NCI-H1417 treated with DMSO at 0.1 percent for 48 hours (cell line): ENCODE measurements at places on chromosomes 4 and X.

DNA sequence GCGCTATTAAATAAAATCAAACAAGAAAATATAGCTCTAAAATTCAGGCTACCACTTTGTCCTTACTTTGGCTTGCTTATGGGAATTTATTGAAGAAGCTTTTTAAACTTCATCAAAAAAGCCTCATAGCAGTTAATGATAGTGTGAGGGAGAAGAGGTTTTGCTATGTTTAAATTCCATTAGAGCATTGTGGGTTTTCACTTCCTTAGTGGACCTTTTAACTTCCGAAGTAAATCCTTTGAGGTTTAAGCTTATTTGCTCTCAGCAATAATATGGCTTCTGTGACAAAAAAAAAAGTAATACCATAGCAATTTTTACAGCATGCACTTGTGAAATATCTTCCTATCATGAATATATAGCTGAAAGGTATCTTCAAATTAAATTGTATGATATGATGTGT is 120.2 kb upstream of the NDST4 start:
- DNase-seq: no peak

DNA sequence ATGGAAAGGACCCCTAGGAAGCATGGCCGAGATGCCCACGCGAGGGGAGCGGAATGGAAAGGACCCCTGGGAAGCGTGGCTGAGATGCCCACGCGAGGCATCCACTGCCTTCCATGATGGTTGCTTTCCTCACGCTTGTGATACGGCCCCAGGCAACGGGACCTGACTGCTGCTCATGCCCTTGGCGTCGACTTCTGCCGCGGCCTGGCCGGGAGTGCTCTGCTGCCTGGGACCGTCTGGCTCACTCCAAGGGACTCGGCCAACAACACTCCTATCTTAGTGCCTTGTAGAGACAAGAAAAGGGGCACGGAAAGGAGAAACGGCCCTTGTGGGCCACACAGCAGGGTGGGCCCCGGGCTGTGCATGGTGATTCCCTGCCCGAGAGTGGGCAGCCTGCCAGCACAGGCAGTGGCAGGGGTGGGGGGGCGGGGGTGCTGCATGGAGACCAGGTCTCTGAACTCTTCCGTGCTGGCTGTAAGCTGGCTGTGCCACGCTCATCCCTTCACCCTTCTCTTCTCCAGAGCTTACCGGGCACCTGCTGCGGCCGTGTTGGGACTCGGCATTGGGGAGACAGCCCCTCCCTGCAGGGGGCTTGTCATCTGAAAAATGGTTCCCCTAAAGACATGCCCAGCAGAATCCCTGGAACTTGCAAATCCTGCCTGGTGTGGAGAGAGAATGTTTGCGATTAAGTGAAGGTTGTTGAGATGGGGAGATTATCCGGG is 38.6 kb upstream of the HMX1 start:
- DNase-seq: no peak

DNA sequence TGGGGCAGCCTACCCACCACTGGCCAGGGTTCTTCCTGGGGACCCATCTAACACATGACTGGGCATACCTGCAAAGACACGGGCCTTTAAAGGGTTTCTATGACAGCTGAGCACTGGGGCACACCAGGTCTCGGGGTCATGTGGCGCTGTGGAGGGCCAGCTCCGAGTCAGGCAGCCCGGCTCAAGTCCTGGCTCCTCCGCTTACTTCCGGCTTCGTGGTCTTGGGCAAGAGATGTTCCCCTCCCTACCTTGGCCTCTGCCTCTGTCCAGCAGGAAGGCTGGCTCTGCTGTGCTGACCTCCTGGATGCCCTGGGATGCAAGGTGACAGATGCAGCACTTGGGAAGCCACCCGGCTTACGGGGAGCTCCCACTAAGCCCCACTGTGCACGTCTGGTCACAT is 37.6 kb downstream of the HTRA3 start:
- no peak for DNase-seq

- DNase-seq: no peak
These were observed at the start of gene ARHGAP4 for GRCh38 chrX:153925739-153926551. Gene ARHGAP4, minus strand, starts transcription at chrX:153926264. Its CDS starts 62 bp downstream, at chrX:153926202.

DNA sequence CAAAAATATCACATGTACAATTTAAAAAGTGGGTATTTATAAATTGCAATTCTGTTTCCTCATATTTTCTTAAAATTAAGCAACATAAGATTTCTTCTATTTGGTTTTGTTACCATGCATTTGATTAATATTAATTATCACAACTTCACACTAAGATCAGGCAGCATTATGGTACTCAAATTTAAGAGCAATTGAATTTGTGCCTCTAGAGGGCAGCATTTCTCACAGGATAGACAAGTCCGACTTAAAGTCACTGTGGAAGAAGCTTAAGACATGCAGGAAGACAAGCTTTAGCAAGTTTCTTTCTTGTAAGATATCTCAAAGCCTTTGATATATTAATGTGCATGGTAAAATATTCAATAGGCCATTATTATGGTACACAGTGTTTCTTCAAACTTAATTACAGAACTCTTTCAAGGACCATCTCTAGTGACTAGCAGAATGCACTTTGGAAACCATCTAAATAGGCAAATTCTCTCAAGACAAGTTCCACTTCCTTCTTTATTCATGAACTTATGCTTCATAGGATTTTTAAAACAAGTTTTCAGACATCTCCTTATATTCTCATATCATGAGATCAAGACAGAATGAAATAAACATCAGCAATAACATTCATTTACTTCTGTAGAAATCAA is 35.0 kb downstream of the FBXW7 start:
- peak; percentile 23 for DNase-seq

GRCh38 chr4:55560096-55560495 is 13.4 kb upstream of the CLOCK start:
- no peak for DNase-seq

GRCh38 chrX:37361596-37361995 is 12.4 kb downstream of the PRRG1 start:
- no peak for DNase-seq

- DNase-seq: no peak
These were observed 34.6 kb downstream of the PPP2R2C start for GRCh38 chr4:6437826-6438238.

DNA sequence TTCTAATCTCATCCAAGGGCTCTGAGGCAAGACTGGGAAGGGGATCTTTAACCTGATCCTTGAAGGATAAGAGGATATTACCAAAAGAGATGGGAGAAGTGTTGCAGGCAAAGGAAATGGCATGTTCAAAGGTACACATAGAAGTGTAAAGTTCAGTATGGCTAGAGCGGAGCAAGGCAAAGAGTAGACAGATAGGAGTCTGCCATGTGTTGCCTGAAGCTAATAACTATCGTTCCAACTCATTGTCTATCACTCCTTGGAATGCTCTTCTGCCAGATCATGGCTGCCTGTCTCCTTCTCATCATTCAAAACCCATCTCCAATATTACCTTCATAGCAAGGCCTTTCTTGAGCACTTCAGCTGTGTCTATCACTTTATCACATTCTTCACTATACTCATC is 55.2 kb upstream of the IL1RAPL2 start:
- no peak for DNase-seq

DNA sequence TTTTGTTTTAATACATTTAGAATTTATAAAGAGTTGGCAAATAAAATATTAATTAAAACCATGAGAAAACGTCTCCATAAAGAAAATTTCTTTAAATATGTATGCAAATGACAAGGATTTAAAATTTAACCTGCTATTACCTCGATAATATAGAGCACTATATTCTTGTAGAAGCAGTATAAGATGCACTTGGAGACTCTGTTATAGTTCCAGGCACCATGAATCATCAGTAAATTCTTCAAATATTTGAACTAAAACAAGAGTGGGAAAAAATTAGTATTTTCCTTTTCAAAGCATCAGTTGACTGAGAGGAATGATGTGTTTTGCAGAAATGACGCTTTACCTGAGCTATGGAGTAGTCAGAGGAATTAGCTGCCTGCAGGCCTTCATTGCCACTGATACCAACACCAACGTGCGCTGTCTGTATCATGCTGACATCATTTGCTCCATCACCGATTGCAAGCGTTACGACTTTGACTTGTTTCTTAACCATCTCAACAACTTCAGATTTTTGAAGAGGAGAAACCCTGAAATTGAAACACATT is 67.3 kb downstream of the SHISA3 start:
- no peak for DNase-seq

DNA sequence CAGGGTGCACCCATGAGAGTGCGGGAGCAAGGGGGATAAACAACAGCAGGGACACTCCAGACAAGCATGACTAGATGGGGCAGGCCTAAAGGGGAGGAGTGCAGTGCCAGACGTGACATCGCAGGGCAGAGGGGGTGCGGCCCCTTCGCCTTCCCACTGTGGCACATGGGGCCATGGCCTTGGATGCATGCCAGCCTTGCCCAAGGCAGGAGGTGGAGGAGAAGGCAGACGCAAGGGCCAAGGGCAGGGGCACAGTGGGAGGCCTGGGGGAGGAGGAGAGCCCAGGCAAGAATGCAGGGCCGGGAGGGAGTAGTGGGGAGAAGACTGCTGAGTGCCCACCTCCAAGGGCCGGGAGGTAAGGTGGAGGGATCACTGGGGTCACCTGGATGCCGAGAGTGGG is 21.6 kb downstream of the PNMA6E start:
- no peak for DNase-seq

DNA sequence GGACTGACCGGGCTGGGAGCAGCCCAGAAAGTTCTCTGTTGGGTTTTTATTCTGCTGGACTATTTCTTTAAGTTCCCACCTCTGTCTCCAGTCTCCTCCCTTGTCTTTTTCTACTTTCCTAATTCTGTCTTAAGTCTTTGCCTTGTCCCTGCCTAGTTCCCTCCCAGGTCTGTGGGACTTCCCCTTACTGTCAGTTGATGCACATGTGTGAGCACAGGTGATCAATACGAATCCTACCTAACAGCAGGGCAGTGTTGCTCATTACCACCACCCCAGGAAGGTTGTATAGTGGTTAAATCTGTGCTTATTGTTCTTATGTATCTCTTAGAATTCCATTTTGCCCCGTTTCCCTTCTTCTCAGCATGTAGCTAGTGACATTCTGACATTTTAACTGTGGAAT is 62.1 kb downstream of the GALNTL6 start:
- DNase-seq: no peak

DNA sequence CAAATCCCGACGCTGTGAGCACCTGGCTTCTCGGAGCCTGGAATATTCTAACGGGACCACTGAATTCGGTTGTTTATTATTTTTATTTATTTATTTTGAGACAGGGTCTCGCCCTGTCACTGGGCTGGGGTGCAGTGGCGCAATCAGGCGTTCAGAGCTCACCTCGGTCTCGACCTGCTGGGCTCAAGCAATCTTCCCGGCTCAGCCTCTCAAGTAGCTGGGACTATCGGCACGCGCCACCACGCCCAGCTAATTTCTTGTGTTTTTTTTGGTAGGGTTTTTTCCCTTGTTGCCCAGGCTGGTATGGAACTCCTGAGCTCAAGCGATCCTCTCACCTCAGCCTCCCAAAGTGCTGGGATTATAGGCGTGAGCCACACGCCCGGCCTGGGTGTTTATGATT is 21.5 kb upstream of the S100P start:
- no peak for DNase-seq

- DNase-seq: no peak
These were observed 949.9 kb downstream of the TECRL start for GRCh38 chr4:63459329-63459728.

DNA sequence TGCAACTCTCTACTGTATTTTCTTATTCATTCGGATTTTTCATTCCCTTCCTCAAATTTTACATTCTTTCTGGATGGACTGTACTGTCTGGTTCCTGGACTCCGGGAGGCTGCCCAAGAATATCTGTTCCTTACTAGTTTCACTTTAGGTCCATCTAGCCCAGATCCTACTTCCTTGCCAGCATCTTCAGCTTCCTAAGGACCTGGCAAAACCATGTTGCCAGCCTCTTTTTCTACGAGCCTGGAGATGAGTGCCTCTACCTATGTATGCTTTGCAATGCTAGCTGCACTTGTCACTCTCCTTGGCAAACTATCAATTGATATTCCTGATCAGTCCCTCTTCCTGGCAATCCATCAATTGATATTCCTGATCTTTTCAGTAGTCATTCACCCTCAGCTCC is 5.6 kb upstream of the LNX1 start:
- DNase-seq: no peak

DNA sequence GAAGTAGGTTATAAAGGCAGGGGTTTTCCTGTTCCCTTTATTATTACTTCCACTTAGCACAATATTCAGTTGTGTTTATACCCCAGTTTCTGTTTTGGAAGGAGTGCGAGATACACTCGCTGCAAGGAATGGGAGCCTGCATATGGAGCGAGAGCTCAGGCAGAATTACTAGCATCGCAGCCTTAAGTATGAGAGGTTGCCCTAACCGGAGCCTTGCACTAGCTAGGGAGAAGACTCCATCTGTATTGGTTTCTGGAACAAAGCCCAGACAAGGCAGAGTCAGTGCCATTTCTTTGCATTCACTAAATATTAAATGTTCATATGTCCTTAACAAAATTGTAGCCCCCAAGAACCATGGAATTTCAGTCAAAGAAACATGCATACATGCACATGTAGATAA is 6.2 kb upstream of the DCTD start:
- DNase-seq: no peak

DNA sequence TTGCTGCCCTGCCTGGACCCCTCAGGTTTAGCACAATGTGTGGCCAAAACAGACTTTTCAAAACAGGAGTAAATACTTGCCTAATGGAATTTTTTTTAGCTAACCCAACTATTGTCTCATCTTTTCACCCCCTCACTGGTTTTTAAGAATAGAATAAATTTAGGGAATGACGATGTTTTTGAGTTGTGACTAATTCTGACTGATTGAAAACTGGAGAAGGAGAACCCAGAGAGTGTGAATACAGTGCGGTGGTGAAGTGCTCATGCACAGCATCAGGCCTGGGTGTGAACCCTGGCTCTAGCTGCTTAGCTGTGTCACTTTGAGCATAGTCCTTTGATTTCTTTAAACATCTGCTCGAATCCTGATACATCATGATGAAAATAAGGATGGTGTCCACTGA is 10.5 kb downstream of the ANTXR2 start:
- no peak for DNase-seq

GRCh38 chr4:141346144-141346543 is 125.4 kb downstream of the ZNF330 start:
- DNase-seq: peak; percentile 29

DNA sequence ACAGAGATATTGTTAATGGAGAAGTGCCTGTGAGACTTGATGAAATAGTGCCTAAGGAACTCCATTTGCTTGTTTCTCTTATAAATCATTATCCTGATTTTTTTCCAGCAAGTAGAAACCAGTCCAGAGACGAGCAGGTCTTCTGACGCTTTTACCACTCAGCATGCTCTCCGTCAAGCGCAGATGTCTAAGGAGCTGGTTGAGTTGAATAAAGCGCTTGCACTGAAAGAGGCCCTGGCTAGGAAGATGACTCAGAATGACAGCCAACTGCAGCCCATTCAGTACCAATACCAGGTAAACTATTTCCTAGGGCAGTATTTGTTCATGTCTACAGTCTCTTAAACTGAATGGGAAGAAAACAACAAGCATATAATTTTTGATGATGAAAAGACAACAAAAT is 63.6 kb downstream of the KIF4A start:
- DNase-seq: no peak

GRCh38 chr4:168884251-168885124 is 125.6 kb downstream of the CBR4 start:
- DNase-seq: no peak

DNA sequence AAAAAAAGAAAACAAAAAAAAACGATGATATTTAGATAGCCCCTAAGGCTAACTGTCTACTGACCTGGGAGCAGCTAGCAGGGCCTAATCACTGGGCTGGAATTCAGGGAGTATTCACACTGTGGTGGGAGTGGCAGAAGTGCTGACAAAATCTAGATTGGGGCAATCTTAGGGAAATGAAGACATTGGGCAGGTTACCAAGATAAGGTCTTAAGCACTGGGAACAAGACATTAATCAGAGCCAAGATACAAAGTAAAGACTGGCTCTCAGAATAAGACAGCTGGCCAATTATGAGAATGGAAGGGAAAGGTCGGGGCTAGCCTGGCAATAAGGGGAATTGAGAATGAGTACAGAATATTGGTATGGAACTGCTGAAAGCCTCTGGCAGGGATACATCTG is 100.2 kb upstream of the GRIA3 start:
- no peak for DNase-seq
